ENCODE measurements at places on chromosomes 2 and 18.

- no peak for DNase-seq
These were observed 104.4 kb upstream of the B3GNT2 start for GRCh38 chr2:62091471-62091870.

- no peak for DNase-seq
These were observed 352.3 kb downstream of the PARD3B start for GRCh38 chr2:204897561-204897960.

GRCh38 chr2:213766465-213766901 is 482.2 kb downstream of the SPAG16 start:
- no peak for DNase-seq

GRCh38 chr2:179528576-179529069 is 264.0 kb upstream of the SESTD1 start:
- DNase-seq = no peak

GRCh38 chr2:187294043-187294442 is 154.0 kb downstream of the CALCRL start:
- DNase-seq = no peak

- no peak for DNase-seq
These were observed 23.6 kb downstream of the SUCLG1 start for GRCh38 chr2:84435345-84436025.

- DNase-seq = no peak
These were observed 6.2 kb upstream of the ING5 start for GRCh38 chr2:241695651-241696050.

GRCh38 chr2:37779139-37779538 is 107.7 kb upstream of the CDC42EP3 start:
- DNase-seq = no peak

- no peak for DNase-seq
These were observed at the start of gene ADCY3 for GRCh38 chr2:24920098-24920808. ADCY3 (minus strand) TSS chr2:24920237; CDS start chr2:24918987, 1,250 bp downstream.

- DNase-seq = no peak
These were observed 1146.6 kb downstream of the RPIA start for GRCh38 chr2:89837962-89838625.

- no peak for DNase-seq
These were observed 114.8 kb downstream of the NEB start for GRCh38 chr2:151619337-151619989.

GRCh38 chr18:6821356-6821755 is 91.8 kb downstream of the ARHGAP28 start:
- no peak for DNase-seq

- DNase-seq = no peak
These were observed 402.5 kb upstream of the TRIB2 start for GRCh38 chr2:12314127-12314760.

DNA sequence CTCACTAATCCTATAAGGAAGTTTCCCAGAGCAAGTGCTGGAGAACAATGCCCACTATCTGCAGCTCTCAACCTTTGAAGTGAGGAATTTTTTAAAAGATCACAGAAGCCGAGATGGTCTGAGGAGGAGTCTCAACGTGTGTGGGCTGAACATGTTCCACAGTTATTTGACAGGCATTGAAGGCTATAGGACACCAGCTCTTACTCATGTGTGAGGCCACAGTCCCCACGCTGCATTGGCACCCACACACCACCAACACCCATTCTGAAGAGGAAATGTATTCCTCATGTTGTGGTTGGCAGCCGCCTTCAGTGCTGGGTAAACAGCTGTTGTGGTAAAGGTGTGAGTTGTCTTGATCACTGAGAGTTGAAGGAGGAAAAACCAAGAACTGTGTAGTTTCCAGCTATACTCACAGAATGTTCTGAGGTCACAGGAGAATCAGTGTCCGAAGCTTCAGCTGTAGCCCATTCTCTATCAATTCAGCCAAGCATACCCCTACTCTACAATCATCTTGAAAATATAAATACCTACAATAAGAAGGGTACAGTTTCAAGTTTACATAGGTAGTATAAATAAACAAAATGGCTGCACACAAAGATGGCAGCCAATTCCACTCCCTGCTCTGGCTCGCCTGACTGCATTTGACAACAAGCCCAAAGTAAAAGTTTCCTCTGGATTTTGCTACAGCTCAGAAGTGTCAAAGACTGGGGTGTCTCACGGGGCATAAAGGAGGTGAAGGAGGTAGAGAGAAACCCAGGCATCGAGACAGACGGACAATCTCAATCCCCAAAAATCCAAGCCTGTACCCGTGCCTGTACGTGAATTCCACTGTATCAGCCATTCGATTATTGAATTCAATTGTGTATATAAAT is 12.1 kb downstream of the CD226 start:
- no peak for DNase-seq

DNA sequence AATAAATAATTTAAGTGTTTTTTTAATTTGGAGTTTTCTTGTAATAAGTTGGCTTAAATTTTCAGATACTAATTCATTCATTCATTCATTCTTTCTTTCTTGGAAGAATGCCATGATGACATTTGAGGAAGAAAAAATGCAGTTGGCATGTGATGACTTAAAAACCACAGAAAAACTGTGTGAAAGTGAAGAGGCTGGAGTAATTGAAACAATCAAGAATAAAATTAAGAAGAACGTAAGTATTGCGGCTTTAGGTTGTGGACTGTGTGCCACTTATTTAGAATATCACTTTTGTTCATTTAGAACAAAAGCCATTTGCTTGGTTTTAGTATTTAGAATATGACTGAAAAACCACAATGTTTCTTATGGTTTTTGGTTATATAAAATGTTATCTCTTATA is 51.4 kb downstream of the TTC39C start:
- no peak for DNase-seq

DNA sequence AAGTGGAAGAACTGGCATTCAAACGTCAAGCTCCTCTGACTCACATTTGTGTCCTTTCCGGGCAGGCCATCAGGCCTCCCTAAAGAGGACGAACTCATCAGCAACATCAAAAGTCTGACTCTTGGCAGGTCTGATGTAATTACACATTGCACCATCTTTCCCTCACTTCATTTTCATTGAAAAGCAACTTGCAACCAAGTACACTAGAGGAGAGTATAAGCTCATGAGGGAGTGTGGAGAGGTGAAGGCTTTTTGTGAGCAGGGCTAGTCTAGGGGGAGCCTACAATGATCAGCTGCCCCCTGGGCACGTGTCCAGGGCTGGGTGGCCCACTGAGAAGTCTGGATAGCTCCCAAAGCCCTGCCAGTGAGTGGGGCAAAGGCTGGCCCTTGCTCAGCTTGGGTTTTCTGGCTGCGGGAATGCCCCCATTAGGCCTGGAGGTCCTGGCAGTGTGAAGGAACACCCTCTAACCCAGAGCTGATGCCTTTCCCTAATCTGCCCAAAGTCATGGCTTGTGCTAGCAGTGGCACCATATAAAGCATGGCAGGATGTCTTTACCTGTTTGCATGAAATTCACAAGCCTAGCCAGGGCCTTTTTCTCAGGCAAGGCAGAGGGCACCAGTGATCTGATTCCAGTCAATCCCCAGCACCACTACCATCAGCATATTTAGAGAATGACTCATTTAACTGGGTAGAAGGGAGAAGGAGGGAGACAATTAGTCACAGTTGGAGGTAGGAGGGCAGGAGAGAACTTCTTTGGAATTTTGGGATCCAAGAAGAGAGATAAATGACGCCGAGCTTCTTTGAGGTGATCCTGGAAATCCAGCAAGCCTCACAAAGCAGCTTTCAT is 8.5 kb upstream of the DAW1 start:
- no peak for DNase-seq

DNA sequence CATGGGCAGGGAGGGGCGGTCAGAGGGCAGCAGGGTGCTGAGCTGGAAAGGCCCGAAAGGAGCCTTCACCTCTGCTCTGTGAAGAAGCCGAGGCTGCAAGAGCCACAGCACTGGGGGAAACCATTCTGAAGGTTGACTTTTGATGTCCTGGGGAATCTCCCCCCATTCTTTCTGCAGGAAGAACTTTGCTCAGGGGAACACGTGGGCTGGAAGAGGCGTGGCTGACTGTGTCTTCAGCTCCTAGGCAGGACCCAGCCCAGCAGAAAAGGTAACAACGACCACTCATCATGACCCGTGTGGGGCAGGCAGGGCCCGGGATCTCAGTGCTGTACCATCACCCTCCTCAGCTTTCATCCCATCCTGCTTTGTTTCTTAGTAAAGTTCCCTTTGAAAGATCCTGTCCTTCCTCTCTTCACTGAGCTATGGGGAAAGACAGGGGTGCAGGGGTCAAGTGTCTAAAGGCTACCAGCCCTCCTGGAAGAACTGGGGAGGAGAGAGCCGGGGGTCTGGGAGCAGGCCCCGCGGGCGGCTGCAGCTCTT is 312.7 kb downstream of the CELF4 start:
- no peak for DNase-seq

- DNase-seq = no peak
These were observed 16.3 kb upstream of the MYO3B start for GRCh38 chr2:170161516-170162270.

All from NCI-H1694 treated with DMSO at 0.1 percent for 48 hours (cell line).